Frontal cortex (tissue), 4 donors: ENCODE measurements at places on chromosomes 6 and 20.

- no peak for DNase-seq
Observed at GRCh38 chr6:157312757-157313156, 10.6 kb downstream of the TMEM242 start.

- no peak for DNase-seq
Observed at GRCh38 chr20:63223121-63223825, 7.3 kb upstream of the YTHDF1 start.

DNA sequence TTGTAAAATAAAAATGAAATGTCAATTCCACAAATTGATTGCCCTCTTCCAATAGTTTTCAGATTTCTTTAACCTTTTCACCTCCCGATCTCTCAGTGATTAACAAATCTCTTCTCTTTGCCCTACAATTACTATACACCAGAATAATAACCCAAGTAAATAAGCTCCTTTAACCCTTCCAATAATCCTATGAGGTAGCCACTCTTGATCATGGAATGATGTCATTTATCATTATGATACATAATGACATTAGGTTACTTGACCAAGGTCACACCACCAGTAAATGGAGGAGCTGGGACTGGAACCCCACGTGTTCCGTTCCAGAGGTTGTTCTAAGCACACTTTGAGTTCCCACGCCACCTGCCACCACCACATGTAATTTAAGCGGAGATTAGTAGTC lies 54.8 kb downstream of the ADAT2 start:
- DNase-seq = no peak

GRCh38 chr20:3068986-3069900 lies 2.2 kb upstream of the OXT start:
- no peak for DNase-seq

DNA sequence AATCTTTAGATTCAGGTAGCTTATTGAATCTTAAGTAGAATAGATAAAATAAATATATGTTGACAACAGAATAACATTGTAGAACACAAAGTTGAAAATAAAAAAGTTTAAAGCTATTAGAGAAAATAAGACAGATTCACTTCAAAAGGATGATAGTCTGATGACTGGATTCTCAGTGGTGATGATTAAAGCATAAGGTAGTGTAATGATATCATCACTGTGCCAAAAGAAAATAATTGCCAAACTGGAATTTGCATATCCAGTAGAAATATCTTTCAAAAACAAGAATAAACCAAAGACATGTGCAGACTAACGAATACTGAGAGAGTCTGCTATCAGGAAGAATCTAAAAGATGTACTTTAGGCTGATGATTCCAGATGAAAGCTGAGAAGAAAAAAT lies 30.2 kb downstream of the ENPP1 start:
- DNase-seq = no peak

- DNase-seq = no peak
Observed at GRCh38 chr6:7195339-7196018, 87.7 kb downstream of the RREB1 start.

- no peak for DNase-seq
Observed at GRCh38 chr6:7731294-7731693, 5.4 kb downstream of the BMP6 start.

DNA sequence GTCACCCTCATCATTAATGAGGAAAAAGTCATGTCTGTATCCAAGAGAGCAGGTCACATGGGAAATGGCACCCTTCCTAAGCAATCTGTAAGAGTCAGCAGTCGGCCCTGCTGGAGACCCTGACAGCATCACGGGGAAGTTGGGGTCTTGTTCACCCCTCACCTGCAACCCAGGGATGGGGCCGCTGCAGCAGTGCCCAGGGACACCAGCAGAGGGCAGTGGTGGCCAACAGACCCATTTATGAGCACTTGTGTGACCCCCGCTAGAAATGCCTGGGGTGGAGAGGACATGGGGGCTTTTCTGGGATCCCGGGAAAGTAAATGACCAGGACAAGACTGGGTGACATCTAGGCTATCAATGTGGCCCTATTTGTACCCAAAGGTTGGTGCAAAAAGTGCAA lies 35.9 kb downstream of the ANKRD60 start:
- DNase-seq = no peak

DNA sequence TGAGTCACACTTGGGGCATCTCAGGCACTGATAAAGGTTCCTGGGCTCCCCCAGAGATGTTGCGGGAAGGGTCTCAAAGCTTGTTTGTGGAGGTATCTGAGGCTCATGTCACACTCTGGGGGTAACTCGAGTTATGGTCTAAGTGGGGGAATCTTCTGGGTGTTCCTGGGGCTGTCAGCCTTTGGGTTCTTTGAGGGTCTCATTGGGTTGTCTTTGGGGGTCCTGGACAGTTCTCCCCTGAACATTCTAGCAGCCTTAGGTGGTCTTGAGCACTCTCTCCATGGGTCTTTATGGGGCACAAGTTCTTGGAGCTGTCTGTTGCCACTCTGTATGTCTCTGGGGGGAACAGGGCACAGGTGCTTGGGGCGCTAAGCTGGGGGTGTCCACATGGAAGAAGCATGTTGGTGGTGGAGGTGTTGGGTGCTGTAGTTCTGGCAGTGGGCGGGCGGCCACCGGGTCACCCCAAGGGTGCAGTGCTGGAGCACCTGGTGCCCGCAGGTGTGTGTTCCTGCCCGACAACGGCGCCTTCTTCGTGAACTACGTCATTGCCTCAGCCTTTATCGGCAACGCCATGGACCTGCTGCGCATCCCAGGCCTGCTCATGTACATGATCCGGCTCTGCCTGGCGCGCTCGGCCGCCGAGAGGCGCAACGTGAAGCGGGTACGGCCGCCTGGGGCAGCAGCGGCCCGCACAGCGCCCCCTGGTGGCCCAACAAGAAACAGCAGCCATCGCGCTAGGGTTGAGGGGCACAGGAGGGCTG lies 7.1 kb upstream of the CAPN11 start:
- peak; percentile 87 for DNase-seq

GRCh38 chr6:5896476-5897200 lies 110.1 kb downstream of the NRN1 start:
- DNase-seq = no peak

DNA sequence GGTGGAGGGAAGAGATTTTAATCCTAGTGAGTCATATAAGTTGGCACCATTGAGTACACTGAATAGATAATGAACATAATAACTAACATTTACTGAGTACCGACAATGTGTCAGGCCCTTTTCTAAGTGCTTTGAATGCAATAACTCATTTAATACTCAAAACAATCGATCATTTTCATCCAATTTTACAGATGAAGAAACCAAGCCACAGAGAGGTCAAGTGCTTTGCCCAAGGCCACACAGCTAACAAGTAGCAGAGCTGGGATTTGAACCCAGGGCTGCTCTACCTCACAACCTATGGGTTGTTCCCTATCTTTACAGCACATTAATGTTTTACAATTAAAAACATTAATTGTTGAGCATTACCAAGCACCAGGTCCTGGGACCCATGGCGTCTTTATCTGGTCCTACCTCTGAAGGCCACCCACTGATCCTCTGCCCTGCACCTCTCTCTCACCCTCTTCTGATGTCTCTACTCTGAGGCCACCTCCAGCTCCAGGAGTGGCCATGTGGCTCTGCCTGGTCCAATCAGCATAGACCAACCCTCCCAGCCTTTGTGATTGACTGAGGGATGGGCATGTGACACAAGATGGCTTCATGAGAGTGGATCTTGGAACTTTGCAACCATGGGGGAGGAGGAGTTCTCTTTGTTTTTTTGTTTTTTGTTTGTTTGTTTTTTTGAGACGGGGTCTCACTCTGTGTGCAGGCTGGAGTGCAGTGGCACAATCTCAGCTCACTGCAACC lies 83.9 kb downstream of the KCNB1 start:
- no peak for DNase-seq

GRCh38 chr6:140275725-140276124 lies 901.3 kb upstream of the CITED2 start:
- DNase-seq = no peak

DNA sequence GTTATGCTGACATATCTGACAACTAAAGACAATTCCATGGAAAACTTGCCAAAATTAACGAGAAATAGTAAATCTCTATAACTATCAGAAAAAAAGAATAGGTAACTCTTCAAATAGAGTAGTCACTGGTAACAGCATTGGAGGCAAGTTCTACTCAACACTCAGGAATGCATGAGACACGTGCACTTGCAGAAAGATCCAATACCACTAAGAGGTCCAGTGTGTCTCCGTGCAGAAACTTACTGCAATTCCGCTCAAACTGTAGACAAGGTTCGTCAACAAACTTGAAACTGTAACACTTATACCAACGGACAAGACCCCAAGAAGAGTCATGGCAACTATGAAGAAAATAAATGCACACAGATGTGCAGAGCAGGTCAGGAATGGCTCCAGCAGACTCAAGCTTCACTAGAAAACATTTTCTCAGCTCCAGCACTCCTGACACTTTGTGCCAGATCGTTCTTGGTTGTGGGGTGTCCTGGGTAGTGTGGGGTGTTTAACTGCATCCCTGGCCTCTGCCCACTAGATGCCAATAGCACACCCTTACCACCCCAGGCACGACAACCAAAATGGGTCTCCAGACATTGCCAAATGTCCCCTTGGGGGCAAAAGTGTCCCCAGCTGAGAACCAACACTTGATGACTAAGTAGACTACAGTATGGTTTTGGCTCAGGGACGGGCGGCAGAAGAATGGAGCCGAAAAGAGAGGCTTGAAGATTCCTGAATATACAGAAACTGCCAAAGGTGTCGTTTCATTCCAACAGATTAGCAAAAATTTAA lies 134.8 kb downstream of the DTNBP1 start:
- DNase-seq = no peak

GRCh38 chr6:44569931-44570385 lies 182.5 kb downstream of the CDC5L start:
- no peak for DNase-seq

DNA sequence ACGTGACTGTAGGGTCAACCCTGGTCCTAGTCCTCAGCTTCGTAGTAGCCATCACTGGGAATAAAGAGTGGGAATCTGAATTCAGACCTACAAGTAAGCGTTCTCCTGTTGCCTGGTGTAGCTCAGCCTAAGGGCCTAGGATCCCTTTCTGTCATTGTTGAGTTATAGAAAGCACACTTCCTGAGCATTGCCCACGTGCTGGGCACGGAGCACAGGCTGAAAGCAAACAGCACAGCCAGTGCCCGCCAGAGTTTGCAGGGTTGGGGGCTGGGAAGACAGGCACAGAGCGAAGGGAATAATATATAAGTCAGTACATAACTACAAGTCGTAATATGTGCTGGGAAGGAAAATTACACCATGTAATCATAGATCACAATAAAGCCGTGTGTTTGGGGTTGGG lies 166.3 kb downstream of the TBXT start:
- DNase-seq = no peak

DNA sequence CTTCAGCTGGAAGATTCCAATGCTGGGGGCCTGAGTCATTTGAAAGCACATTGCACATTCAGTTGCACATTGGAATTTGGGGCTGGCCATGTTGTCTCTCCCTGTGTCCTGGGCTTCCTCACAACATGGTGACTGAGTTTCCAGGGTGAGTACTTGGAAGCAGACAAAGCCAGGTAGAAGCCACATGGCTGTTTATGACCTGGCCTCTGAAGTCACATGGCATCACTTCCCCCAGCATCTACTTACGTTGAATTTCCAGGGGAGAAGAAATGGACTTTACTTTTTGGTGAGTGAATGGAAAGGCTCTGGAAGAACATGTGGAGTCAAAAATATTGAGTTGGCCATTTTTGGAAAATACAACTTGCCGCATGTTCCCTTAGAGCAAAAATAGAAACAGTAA lies 155.5 kb downstream of the LINC00237 start:
- no peak for DNase-seq

DNA sequence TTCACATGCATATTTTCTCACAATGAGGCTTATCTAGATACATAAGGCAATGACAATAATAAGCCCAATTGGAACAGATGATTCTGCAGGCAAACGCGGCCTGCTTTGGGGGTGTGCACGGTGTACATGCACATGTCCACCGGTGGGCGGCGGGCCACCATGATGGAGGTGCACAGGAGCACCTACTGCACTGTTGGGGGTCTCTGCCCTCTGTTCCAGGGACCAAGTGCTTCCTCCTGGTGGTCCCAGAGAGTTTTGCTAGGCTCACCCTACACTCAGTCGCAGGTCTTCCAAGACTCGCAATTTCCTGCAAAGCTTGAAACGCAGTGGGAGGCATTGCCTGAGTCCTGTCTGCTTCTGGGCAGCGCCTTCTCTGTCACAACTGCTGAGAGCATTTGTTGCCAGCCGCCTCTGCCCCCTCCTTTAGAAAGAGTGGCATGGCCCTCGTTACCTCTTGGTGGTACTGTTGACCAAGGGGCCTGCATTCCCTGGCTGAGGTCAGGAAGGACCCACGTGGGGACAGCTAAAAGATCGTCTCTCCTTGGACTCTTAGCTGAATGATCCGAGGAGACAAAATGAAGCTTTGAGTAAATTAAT lies 135.3 kb downstream of the ERMARD start:
- no peak for DNase-seq

GRCh38 chr6:107064579-107065065 lies 36.6 kb downstream of the MTRES1 start:
- no peak for DNase-seq
